GM12891 (cell line): ENCODE measurements at places on chromosomes 1 and 21.

GRCh38 chr1:183267646-183268431 is 81.8 kb downstream of the LAMC2 start:
- no peak for DNase-seq

DNA sequence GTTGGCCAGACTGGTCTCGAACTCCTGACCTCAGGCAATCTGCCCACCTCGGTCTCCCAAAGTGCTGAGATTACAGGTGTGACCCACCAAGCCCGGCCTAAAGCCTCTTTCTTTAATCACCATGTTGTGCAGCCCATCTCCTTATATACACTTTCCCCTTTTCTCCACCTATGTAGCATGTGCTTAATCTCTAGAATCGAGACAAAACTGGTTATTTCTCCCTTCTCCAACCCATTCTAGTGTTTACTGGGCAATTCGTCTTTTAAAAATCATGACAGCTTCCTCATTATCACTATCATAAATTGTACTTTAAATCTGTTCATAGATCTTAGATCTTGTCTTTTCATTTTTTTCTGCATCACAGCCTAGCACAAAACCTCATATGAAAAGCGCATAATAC is 285.7 kb downstream of the PDE4B start:
- DNase-seq: no peak

- no peak for DNase-seq
Observed at GRCh38 chr1:159870704-159871103, 8.2 kb upstream of the VSIG8 start.

- no peak for DNase-seq
Observed at GRCh38 chr1:231550448-231550781, 21.9 kb downstream of the TSNAX start.

- no peak for DNase-seq
Observed at GRCh38 chr1:219555031-219555692, 57.7 kb downstream of the ZC3H11B start.

- no peak for DNase-seq
Observed at GRCh38 chr1:45820788-45821187, 17.4 kb downstream of the MAST2 start.

GRCh38 chr1:39297551-39297950 is 93.1 kb downstream of the MACF1 start:
- DNase-seq: no peak

DNA sequence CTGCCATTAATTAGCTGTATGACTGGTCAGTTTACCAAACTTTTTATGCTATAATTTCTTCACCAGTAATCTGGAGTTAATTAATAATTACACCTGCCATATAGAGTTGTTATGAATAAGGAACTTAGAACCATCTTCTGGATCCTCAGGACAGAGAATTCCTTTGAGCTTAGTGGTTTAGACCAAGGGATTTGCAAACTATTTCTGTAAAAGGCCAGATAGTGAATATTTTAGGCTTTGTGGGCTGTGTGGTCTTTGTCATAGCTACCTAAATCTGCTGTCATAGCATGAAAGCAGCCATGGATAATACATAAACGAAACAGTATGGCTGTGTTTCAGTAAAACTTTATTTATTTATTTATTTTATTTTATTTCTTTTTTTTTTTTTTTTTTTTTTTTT is 9.0 kb downstream of the TIMM17A start:
- no peak for DNase-seq

DNA sequence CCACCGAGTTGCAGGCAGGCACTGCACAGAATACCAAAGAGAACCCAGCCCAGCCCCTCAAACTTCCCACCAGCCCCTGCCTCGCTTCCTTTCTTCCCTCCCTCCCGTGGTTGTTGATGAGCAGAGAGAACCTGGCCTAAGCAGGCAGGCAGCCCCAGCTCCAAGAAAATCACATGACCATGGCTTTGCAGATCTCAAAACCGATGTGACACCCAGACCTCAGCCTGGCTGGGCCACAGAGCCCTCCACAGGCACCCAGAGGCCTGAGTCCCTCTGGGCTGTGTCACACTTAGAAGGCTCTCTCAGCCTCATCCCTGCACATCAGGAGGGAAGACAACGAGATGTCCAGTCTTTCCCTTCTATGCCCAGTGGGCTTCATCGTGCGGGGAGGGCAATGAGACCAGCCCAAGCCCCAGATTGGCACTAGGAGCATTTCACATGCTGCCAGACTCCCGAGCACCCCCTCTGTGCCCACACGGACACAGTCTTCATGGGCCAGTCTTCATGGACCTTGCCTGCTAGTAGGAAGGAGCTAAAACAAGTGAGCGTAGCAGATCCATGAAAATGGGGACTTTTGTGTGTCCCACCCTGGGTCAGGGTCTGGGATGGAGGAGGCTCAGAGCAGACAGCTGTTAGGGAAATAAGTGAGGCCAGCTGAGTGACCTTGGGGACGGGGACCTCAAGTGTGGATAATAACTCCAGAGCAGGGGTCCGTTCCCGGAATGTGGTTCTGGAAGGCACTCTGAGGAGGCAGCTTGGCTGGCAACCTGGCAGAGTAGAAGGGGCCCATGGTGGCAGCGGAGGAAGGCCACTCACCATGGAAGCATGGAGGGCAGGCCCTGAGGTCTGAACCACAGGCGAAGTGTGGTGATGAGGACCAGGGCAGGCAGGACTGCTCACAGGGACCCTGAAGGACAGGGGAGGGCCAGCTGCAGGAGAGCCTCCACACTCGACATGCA is 204.4 kb upstream of the VAMP3 start:
- no peak for DNase-seq

DNA sequence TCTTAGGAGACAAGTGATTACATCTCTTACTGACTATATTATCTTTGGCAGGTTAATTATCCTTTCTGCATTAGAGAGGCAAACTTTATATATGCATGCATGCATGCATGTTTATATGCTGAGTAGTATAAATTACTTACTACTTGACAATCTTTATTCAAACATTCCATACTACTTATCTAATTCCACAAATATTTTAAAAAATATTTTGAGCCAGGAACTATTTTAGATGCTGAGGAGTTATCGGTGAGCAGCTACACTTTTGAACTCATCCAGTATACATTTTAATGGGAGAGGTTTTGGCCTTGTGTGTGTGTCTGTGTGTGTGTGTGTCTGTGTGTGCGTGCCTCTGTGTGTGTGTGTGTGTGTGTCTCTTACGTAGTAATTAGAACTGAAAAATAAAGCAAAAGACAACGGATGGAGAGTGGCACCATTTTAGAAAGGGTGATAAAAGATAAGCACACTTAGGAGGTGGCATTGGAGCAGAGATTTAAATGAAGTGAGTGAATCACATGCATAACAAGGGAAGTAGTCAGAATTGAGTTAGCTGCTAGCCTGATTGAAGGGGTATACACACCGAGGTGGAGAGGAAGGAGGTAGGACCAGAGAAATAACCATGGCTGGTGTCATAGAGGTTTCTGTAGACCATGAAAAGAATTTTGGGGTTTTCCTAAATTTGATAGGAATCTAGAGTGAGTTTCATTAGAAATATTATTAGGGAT is 1488.4 kb downstream of the MRPL39 start:
- DNase-seq: no peak

GRCh38 chr1:64396817-64397216 is 73.1 kb upstream of the CACHD1 start:
- DNase-seq: no peak

DNA sequence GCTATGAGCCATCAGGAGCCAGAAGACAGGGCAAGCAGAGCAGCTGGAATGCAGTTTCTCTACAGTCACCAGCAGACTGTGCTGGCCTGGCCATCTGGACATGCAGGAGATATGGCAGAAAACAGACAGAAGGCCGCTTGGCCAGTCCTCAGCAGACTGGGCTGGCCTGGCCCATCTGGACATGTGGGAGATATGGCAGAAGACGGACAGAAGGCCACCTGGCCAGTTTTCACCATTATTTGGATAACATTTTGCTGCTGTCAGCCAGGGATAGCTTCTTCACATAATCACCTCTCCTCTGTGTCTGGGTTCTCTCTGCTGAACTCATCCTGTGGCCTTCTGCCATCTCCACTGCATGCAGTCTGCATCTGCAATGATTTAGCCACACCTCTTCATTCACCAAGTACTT is 25.0 kb upstream of the CACYBP start:
- no peak for DNase-seq

DNA sequence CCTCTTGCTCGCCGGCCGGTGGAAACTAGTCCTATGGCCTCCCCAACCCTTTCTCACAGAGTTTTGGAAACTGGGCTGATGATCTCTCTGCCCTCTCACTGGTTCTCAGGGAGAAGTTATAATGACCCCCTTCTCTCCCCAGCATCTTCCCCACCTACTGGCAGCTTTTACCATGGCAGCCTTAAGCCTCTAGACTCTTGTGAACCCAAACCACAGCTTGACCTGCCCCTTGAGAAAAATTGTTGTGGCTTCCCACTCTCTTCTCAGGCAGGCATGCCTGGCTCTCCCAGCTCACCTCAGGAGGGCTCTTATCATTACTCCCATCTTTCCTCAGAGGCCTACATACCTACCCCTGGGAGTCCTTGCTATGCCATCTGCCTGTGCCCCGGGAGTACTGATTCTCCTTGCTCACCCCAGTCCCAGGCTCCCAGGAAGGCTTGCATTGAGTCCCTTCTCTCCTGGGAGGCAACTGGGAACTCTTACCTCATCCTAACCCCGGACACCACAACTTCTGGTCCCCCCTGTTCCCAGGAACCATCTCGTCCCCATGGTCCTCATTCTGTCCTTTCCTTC is 1.6 kb downstream of the NSUN4 start:
- DNase-seq: peak; percentile 29

DNA sequence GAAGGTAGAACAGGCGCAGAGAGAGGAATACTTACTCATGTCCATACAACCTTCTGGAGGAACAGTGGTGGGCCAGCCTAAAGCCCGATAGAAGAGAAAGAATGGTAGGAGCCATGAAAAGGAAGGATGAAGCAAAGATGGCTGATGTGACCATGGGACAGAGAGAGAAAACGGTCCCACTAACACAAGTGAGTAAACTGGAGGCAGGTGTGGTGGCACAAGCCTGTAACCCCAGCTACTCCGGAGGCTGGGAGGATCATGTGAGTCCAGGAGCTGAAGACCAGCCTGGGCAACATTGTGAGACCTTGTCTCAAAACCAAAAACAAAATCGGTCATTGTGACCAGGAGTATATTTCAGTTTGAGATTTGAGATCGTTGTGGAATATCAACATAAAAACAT is 49.4 kb downstream of the C1orf198 start:
- DNase-seq: no peak

GRCh38 chr1:192627901-192628300 is 8.0 kb upstream of the RGS13 start:
- no peak for DNase-seq

GRCh38 chr1:12595757-12596006 is 22.3 kb downstream of the DHRS3 start:
- no peak for DNase-seq

DNA sequence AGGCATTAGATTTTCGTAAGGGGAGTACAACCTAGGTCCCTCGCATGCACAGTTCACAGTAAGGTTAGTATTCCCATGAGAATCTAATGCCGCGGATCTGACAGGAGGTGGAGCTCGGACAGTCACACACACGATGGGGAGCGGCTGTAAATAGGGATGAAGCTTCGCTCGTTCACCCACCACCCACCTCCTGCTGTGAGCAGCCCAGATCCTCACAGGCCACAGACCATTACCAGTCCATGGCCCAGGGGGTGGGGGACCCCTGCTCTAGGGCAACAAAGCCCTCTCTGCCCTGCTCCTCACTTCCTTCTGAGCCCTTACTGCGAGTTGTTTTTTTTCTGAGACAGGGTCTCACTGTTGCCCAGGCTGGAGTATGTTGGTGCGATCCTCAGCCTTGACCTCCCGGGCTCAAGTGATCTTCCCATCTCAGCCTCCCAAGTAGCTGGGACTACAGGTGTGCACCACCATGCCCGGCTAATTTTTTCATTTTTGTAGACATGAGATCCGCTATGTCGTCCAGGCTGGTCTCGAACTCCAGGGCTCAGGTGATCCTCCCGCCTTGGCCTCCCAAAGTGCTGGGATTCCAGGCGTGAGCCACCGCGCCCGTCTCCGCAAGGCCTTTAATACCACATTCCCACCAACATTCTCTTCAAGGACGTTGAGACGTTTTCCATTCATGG is 21.3 kb downstream of the TRPM2 start:
- DNase-seq: no peak

DNA sequence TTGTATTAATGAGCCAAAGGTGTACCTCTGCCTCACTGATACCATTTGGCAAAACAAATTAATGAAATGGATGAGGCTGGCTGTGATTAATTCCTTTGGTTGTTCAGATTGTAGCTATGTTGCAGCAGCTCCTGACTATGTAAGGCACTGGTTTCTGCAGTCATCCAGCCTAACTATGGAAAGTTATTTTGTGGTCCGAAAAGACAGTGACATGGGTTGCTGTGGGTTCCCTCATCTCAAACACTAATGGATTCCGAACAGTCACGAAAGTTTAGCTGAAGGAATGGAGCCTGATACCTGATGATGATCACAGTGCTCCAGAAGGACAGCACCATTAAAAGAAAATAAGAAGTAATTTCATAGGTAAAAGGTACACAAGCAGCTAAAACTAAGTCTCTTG is 42.6 kb downstream of the WASF2 start:
- no peak for DNase-seq

- DNase-seq: no peak
Observed at GRCh38 chr1:248416226-248416625, 13.4 kb downstream of the OR2T1 start.

GRCh38 chr1:50774759-50775351 is 185.2 kb downstream of the FAF1 start:
- no peak for DNase-seq

- no peak for DNase-seq
Observed at GRCh38 chr1:233253832-233254331, 41.6 kb downstream of the PCNX2 start.

DNA sequence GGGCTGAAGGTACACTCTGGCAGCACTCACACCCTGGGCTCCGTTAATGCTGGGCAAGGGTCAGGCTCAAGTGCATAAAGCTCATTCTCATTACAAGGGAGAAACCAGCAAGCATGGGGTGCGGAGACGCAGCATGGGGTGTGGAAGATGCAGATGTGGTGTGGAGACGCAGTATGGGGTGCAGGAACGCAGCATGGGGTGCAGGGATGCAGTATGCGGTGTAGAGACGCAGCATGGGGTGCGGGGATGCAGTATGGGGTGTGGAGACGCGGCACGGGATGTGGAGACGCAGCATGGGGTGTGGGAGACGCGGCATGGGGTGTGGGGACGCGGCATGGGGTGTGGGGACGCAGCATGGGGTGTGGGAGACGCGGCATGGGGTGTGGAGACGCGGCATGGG is 390.7 kb downstream of the NPHP4 start:
- DNase-seq: no peak
